Nucleus accumbens (tissue), 56 donors: ENCODE measurements at places on chromosomes 2 and 18.

DNA sequence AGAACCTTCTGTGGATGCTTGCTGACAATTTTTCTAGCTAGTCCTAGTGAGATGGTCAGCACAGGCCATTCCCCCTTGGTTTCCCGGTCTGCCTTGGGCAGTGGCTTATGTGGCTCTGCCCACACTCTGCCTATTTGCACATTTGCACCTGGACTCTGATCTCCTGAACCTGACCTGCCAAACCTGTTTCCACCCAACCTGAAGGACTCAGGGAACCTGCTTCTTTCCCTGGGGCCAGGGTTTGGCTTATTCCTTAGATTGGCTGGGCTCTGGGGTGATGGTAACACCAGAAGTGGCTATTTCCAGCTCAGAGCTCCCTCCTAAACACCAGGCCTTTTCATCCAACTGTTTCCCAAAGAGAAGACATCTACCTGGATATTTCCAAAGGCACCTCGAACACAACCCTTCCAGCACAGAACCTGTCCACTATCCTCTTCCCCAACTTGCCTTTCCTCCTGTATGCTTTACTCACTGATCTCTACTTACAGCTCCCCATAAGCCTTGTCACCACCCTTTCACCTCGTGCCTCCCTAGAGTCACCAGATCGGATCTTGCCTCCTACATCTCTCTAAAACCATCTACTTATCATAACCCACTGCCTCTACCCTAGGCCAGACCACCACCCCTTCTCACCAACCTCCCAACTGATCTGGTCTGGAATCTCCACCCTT lies 5.8 kb upstream of the MTA3 start:
- no peak for DNase-seq

GRCh38 chr2:241066171-241066892 lies 35.8 kb downstream of the MTERF4 start:
- DNase-seq, result no peak

DNA sequence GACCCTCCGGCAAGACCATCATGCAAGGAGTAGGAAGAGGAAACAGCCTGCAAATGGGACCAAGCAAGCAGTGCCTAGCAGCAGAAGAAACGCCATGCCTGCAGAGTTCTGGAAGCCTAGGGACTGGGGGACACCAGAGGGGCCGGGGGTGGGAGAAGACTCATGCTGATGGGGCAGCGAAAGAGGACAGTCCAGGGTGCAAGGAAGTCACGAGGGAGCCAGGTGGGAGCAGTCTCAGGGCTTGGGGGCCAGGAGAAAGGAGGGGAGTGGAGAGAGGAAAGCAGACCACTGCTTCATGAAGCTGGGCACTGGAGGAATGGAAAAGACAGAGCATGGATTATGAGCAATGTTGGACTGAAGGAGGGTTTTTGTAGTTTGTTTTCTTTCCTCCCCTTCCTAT lies 119.4 kb upstream of the CAPN13 start:
- no peak for DNase-seq

- no peak for DNase-seq
These were observed 320.0 kb upstream of the TRIB2 start for GRCh38 chr2:12396699-12397098.

DNA sequence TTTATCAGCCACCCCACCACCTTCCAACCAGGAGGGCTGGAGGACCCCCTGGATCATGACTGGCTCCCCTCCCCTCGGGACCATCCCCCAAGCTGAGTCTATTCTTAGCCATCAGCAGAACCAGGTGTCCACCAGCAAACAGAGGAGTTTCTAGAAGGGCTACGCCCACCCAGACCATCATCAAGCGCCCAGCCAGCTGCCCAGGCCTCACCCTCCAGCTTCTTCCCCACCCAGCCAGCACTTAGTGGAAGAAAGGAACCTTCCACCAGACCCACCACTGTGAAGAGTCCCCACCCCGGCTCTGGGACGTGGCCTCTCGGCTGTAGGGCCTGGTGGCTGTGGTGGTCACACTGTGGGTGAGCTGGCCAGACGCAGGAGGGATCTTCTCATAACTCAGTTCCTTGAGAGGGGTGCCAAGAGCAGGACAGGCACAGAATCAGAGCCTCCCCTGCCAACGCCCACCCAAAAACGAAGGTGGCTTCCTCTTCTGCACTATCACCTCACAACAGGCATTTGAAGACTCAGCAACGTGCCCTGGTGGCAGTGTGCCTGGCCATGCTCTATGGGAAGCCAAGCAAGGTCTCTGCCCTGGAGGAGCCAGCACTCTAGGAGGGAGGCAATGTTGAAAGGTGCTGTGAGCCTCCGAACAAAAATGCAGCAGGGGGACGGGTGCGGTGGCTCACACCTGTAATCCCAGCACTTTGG lies 19.0 kb downstream of the BIN1 start:
- no peak for DNase-seq
